ENCODE measurements at places on chromosomes 2 and 18. TPM values are rescaled to one million over a fixed set of nuclear protein-coding genes. Genes with fewer than 3 reads are reported as not detected.

ANKRD53 gene
- total RNA-seq: 0.28 TPM

RUFY4 gene
- 0.44 TPM for total RNA-seq

NAT8 gene
- not detected for total RNA-seq

- DNase-seq: no peak
- no peak overlapping the region for H3K27ac ChIP-seq
- H3K27me3 ChIP-seq: no peaks in the 10 kb centered on the region
- H3K36me3 ChIP-seq: 0 out of 2 replicates have a peak, but pooled peaks cover 4% of the 10 kb centered on the region
Measured at GRCh38 chr18:29912351-29912750, 1130.2 kb downstream of the DSC3 start.

DNA sequence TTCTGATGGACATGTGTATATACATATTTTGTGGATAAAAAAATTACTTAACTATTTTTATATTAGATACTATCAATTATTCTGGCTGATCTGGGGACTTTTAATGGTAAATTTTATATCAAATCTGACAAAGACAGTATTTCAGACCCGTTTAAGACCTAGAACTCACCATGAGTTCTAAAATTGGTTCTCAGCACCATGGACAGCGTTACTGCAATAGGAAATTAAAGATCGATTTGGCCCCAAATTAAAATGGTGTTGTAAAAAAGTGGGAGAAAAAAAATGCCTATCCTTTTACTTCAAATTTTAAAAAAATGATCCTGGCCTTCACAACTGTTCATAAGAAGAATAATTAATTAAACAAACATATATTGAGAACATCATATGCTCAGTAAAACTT, 919 bp upstream of the SCN2A start:
- H3K4me1 ChIP-seq: no peaks in the 10 kb centered on the region
- no peak overlapping the region for H3K4me3 ChIP-seq
- DNase-seq: no peak
- no peak overlapping the region for H3K27ac ChIP-seq
- no peaks in the 10 kb centered on the region for H3K27me3 ChIP-seq

DNA sequence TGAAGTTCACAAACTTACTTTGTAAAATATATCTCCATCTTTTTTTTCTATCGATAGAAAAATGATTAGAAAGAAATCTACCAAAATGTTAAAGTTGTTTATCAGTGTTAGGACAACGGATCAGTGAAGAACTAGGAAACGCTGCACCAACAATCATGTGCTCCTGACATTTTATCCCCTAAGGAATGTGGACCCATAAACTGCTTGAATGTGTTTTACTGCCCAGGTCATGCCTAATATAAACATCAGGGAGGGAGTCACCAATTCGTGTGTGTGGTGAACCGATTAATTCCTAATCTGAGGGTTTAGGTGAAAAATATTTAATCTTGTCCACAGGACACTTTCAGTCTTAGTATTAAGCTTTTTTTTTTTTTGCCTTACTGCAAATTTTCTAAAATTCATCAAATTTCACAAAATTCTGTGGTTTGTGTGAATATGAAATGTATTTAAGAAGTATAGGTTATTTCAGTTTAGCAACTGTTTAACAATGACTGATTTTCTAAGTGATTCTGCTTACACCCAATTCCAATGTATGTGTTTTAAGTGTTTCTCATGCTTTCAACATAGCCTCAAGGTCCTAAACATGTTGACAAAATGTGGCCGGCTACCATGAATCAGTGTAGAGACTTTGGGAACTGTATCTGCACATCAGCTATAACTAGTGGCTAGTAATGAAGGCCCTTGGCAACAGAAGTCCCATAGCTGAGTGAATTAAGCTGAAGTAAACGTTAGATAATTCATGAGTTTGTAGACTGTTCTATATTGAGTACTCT, 11.1 kb upstream of the KIDINS220 start:
- H3K4me3 ChIP-seq: no peak overlapping the region
- no peak for DNase-seq
- no peaks in the 10 kb centered on the region for H3K36me3 ChIP-seq
- H3K27ac ChIP-seq: no peak overlapping the region
- no peaks in the 10 kb centered on the region for H3K4me1 ChIP-seq

GRCh38 chr18:70337139-70337972, 48.5 kb downstream of the SOCS6 start:
- H3K27ac ChIP-seq: no peak overlapping the region
- H3K36me3 ChIP-seq: peaks cover 25% of the 10 kb centered on the region
- H3K4me3 ChIP-seq: no peak overlapping the region
- no peaks in the 10 kb centered on the region for H3K27me3 ChIP-seq
- no peaks in the 10 kb centered on the region for H3K4me1 ChIP-seq

- H3K36me3 ChIP-seq: no peaks in the 10 kb centered on the region
- H3K4me1 ChIP-seq: no peaks in the 10 kb centered on the region
- DNase-seq: no peak
- no peaks in the 10 kb centered on the region for H3K27me3 ChIP-seq
- no peak overlapping the region for H3K27ac ChIP-seq
Measured at GRCh38 chr2:119062652-119063051, 95.9 kb downstream of the C1QL2 start.

GRCh38 chr18:58052960-58053359, 8.9 kb downstream of the NEDD4L start:
- no peak for DNase-seq
- no peak overlapping the region for H3K27ac ChIP-seq
- H3K4me3 ChIP-seq: no peak overlapping the region
- peaks cover 9% of the 10 kb centered on the region for H3K36me3 ChIP-seq

DNA sequence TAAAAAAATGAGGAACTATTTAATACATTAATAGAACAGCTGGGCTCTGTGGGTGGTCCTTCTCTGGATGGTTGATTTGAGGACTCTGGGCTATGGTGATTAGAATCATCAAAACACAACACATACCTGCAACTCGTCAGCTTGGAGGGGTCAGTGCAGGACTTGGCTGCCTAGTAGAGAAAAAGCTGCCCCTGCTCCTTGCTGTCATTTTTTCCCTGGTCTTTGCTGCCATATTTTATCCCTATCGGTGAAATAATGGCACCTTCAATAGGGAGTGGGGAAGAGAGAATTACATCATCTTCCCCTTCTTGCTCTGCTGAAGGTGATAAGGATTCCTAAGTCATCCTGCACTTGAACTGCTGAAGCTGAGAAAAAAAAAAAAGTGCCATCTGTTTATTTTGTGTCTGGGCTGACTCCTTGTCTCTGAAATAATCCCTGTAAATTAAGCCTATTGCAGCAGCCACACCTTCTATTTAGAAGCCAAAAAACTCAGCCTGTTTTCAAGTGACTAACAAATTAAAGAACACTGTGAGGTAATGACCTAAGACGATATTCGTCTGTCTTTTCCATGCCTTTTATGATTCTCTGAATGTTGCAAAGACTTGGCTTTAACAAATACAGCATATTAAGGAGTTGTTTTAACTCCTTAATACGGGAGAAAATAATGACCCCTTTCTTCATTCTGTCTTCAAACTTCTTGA, 89.3 kb downstream of the ACVR1 start:
- H3K36me3 ChIP-seq: no peaks in the 10 kb centered on the region
- H3K27ac ChIP-seq: no peak overlapping the region
- H3K27me3 ChIP-seq: no peaks in the 10 kb centered on the region
